ENCODE measurements at places on chromosomes 3 and 15. TPM values are rescaled to one million over a fixed set of nuclear protein-coding genes. Genes with fewer than 3 reads are reported as not detected.

DMXL2 gene
- 11.1 TPM for total RNA-seq

CCR9 gene
- total RNA-seq, result not detected

GRCh38 chr3:98213276-98213675 is 46.8 kb downstream of the OR5H15 start:
- no peak for DNase-seq

DNA sequence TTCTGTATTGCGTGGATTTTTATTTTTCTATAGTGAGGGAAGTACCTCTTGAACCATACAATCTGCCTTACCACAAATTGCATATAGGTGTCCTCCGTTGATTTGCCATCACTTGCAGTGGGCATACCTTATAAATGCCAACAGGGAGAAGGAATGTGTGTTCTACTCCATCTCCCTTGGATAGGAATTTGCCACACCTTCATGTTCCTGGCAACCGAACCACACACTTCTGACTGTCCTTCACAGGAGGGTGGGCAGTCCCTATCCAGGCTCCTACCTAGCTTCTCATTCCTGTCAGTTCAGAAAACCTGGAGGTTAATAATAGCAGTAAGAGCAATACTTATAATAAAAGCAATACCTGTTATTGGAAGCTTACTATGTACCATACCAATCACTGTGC is 357.7 kb downstream of the EFHB start:
- no peak for DNase-seq

DNA sequence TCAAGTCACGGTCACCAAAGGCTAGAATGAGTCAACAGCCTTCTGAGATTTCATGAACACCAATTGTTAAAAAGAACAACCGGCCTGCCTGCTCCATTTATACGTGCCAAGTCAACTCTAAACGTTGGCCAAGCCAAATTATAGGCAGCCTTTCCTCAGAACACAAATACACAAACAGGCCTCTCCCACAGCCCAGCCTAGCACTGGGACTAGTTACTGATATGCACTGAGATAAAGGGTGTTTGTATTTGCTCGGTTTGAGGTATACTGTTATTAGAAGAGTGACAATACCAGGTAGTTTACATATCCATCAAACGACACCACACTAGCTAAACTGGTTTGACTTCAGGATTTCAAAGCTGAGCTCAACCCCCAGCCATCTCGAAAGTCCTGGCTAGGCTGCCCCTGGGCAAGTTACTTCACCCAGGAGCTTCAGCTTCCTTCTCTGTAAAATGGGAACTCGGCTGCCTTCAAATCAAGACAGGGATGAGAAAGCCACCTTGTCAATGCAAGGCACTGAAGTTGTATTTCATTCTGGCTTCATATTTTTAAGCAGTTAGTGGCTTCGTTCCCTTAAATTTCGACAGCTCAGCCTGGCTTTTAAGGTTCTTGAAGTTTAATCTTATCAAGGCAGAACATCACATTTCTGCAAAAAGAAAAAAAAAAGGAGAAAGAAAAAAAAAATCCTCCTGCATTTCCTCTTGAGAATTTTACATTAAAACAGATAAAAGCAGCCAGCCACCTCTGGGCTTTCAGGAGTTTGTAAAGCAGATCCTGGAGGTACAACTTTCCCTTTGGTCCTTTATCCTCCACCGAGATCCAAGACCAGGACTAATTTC is 4.0 kb downstream of the TLE3 start:
- DNase-seq, result peak; percentile 89
